A549 treated with DMSO at 1 μM for 4 hours (cell line): ENCODE measurements at places on chromosomes 2 and 18. TPM values are rescaled to one million over a fixed set of nuclear protein-coding genes. Genes with fewer than 3 reads are reported as not detected.

LOXL3 gene
- total RNA-seq = 0.25 to 0.55 TPM (median 0.40 TPM) in 5 replicates

CIB4 gene
- total RNA-seq = 0.16 to 0.31 TPM (median 0.26 TPM) in 3 of 5 replicates, not detected in the others

TDRD15 gene
- total RNA-seq = not detected in 5 replicates

SUPT7L gene
- total RNA-seq = 27.0 to 35.1 TPM (median 34.5 TPM) in 5 replicates

LCT gene
- total RNA-seq = 0.02 to 0.06 TPM (median 0.02 TPM) in 5 replicates

ERBB4 gene
- total RNA-seq = not detected in 5 replicates

INHA gene
- total RNA-seq = 0.38 to 0.57 TPM (median 0.52 TPM) in 5 replicates

ARMC9 gene
- 14.7 to 21.7 TPM (median 18.8 TPM) in 5 replicates for total RNA-seq

GRB14 gene
- total RNA-seq = 3.1 to 7.6 TPM (median 5.6 TPM) in 5 replicates

SLC30A3 gene
- total RNA-seq = 3.2 to 4.9 TPM (median 3.7 TPM) in 5 replicates

LTBP1 gene
- total RNA-seq = 19.0 to 29.1 TPM (median 25.6 TPM) in 5 replicates
